ENCODE measurements at places on chromosomes 6 and 20. TPM values are rescaled to one million over a fixed set of nuclear protein-coding genes. Genes with fewer than 3 reads are reported as not detected.

LRRN4 gene
- total RNA-seq = not detected

RCAN2 gene
- 7.6 TPM for total RNA-seq

GATA5 gene
- not detected for total RNA-seq

PLG gene
- not detected for total RNA-seq

STX11 gene
- 1.1 TPM for total RNA-seq

DLK2 gene
- 0.51 TPM for total RNA-seq

MICA gene
- total RNA-seq = 24.0 TPM

GRCh38 chr20:38173237-38174156 lies 8.4 kb upstream of the TGM2 start:
- H3K27me3 ChIP-seq = no peaks in the 10 kb centered on the region
- H3K27ac ChIP-seq = peak overlapping the region; percentile 46

- DNase-seq = peak; percentile 79
- H3K4me1 ChIP-seq = no peaks in the 10 kb centered on the region
- H3K36me3 ChIP-seq = no peaks in the 10 kb centered on the region
- H3K4me3 ChIP-seq = no peak overlapping the region
These were observed 291.8 kb downstream of the BMP7 start for GRCh38 chr20:56974499-56975250.

GRCh38 chr20:17835934-17836300 lies 132.7 kb downstream of the SNX5 start:
- peaks cover 41% of the 10 kb centered on the region for H3K4me1 ChIP-seq
- no peaks in the 10 kb centered on the region for H3K27me3 ChIP-seq
- H3K4me3 ChIP-seq = peak overlapping the region; percentile 54
- no peaks in the 10 kb centered on the region for H3K36me3 ChIP-seq

DNA sequence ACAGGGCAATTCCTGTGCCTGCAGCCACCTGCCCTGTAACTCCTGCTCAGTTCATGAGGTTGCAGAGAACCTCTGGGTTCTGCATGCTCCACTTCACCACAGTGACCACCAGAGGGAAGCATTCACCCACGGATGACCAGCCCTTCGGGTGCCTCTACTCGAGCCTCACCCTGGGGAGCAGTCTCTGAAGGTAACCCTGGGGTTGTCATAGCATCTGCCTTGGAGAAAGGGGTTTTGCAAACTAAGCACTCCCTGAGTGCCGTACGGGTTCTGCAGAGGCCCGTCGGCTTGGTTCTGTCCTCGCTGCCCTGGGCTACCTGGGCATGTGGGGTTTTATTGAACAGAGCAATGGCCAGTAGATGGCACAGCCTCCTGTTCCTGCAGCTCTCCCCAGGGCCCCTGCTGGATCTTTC lies 10.2 kb upstream of the CST5 start:
- H3K4me1 ChIP-seq = no peaks in the 10 kb centered on the region
- H3K27me3 ChIP-seq = peaks cover 5% of the 10 kb centered on the region
- H3K36me3 ChIP-seq = no peaks in the 10 kb centered on the region
- H3K4me3 ChIP-seq = no peak overlapping the region
- no peak overlapping the region for H3K27ac ChIP-seq
- DNase-seq = peak; percentile 62

- peak overlapping the region; percentile 95 for H3K27ac ChIP-seq
- peaks cover 13% of the 10 kb centered on the region for H3K4me1 ChIP-seq
- H3K36me3 ChIP-seq = no peaks in the 10 kb centered on the region
- H3K4me3 ChIP-seq = peak overlapping the region; percentile 92
- H3K27me3 ChIP-seq = 0 out of 2 replicates have a peak, but pooled peaks cover 4% of the 10 kb centered on the region
These were observed 725 bp downstream of the TM9SF4 start for GRCh38 chr20:32110173-32110704.

DNA sequence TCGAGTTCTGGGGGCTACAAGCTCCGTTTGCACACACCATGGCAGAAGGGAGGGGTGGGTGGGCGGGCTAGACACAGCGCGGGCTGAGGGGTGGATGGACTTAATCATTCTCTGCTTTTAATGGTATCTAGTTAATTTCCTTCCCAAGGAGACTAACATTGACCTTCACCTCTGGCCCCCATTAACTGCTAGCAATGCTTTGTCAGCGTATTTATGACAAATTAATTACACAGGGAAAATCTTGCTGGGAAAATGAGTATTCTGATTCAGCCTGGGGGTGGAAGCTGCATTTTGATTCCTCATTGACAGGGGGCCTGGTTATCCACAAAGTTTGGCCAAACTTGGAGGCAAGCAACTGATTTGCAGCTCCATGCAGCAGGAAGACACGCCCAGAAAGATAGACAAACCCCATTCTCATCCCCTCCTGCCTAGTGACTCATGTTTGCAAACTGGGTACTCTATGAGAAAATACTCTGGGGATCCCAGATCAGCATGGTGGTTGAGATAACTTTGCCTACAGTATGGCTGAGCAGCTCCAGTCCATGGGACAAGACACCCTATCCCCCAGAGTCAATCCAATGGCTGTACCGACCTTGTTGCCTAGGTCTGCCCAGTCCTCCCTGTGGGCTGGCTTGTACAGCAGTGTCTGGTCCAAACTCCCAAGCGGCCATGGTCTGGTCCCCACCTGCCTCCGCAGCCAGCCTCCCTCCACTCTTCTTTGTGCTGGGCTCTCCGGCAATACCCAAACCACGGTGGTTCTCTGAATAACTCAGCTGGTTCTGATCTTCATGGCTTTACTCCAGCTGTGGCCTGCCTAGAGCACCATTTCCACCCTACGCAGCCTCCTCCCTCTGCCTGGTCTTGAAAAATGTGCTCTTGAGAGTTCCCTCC lies 19.7 kb downstream of the ZBP1 start:
- no peaks in the 10 kb centered on the region for H3K27me3 ChIP-seq
- H3K27ac ChIP-seq = no peak overlapping the region

- no peaks in the 10 kb centered on the region for H3K27me3 ChIP-seq
- no peak overlapping the region for H3K4me3 ChIP-seq
- H3K36me3 ChIP-seq = no peaks in the 10 kb centered on the region
- no peak overlapping the region for H3K27ac ChIP-seq
These were observed 296.3 kb downstream of the LRFN2 start for GRCh38 chr6:40290816-40291215.

- H3K27ac ChIP-seq = no peak overlapping the region
- no peak for DNase-seq
- peaks cover 6% of the 10 kb centered on the region for H3K4me1 ChIP-seq
- no peak overlapping the region for H3K4me3 ChIP-seq
- H3K27me3 ChIP-seq = no peaks in the 10 kb centered on the region
- peaks cover 46% of the 10 kb centered on the region for H3K36me3 ChIP-seq
These were observed 5.3 kb downstream of the IDH3B start for GRCh38 chr20:2658414-2659354.

- no peak overlapping the region for H3K27ac ChIP-seq
- peaks cover 7% of the 10 kb centered on the region for H3K36me3 ChIP-seq
- no peak for DNase-seq
- no peak overlapping the region for H3K4me3 ChIP-seq
These were observed 9.7 kb downstream of the RNF146 start for GRCh38 chr6:127276331-127276730.

- no peaks in the 10 kb centered on the region for H3K27me3 ChIP-seq
- no peak overlapping the region for H3K4me3 ChIP-seq
- peaks cover 45% of the 10 kb centered on the region for H3K36me3 ChIP-seq
- peaks cover 34% of the 10 kb centered on the region for H3K4me1 ChIP-seq
These were observed 74.1 kb upstream of the SLC4A11 start for GRCh38 chr20:3312940-3313682.

DNA sequence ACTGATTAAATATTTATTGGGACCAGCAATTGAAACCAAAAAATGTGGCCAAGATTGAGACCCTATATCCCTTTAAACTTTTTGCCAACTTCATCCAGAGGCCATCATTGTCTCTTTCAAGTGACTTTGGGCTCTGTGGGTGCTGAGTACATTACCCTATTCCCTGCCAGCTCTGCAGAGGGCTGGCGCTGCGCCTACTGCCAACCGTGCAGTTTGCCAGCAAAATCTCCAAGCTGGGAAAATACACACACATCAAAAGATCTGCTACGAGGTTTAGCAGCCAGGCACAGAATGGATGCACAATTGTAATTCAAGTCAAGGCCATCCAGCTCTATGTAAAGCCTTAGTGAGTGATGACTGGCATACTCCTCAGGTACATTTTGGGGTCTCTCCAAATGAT lies 125.0 kb downstream of the CBLN4 start:
- no peak overlapping the region for H3K27ac ChIP-seq
- H3K4me3 ChIP-seq = no peak overlapping the region
- no peaks in the 10 kb centered on the region for H3K36me3 ChIP-seq
- DNase-seq = no peak
- H3K4me1 ChIP-seq = no peaks in the 10 kb centered on the region

DNA sequence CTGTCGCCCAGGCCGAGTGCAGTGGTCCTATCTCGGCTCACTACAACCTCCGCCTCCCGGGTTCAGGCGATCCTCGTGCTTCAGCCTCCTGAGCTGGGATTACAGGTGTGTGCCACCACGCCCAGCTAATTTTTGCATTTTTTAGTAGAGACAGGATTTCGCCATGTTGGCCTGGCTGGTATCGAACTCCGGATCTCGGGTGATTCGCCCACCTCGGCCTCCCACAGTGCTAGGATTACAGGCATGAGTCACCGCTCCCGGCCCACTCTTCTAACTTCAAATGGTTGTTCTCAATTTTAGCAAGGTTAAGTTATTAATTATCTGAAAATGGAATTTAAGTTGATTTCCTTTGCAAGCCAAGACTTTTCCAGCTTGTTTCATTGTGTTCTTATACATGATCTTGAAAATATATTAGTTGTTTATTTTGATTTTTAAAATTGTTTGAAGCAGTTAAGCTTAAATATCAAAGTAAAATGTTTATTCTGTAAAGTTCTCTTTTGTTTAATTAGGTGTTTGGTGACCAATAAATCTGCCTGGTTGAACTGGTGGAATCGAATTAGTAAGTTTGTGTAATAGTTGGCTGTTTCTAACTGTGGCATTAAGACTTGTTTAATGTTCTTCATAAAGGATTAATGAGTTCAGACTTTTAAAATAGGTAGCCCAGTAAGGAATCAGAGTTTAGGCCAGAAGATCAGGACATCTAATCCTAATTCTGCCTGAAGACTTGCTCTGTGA lies 2.3 kb downstream of the PM20D2 start:
- H3K4me1 ChIP-seq = peaks cover 6% of the 10 kb centered on the region
- H3K36me3 ChIP-seq = no peaks in the 10 kb centered on the region

DNA sequence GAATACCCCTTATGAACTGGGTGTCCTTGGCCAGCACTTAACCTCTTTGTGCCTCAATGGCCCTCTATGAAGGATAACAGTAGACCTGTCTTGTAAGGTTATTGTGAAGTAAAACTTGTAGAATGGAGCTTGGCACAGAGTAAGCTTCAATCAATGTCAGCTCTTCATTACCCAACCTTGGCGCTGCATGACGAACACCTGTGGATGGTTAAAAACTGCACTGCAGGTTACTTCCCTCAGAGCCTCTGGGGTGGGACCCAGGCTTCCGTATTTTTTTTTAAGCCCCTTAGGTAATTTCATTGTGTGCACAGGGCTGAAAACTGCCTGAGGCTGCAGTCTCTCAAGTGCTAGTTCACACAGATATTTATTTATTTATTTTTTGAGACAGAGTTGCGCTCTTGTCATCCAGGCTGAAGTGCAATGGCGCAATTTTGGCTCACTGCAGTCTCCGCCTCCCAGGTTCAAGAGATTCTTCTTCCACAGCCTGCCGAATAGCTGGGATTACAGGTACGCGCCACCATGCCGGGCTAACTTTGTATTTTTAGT lies 42.8 kb upstream of the SLC23A2 start:
- peaks cover 9% of the 10 kb centered on the region for H3K4me1 ChIP-seq
- no peaks in the 10 kb centered on the region for H3K27me3 ChIP-seq
- H3K27ac ChIP-seq = no peak overlapping the region
- no peak overlapping the region for H3K4me3 ChIP-seq
- DNase-seq = no peak

DNA sequence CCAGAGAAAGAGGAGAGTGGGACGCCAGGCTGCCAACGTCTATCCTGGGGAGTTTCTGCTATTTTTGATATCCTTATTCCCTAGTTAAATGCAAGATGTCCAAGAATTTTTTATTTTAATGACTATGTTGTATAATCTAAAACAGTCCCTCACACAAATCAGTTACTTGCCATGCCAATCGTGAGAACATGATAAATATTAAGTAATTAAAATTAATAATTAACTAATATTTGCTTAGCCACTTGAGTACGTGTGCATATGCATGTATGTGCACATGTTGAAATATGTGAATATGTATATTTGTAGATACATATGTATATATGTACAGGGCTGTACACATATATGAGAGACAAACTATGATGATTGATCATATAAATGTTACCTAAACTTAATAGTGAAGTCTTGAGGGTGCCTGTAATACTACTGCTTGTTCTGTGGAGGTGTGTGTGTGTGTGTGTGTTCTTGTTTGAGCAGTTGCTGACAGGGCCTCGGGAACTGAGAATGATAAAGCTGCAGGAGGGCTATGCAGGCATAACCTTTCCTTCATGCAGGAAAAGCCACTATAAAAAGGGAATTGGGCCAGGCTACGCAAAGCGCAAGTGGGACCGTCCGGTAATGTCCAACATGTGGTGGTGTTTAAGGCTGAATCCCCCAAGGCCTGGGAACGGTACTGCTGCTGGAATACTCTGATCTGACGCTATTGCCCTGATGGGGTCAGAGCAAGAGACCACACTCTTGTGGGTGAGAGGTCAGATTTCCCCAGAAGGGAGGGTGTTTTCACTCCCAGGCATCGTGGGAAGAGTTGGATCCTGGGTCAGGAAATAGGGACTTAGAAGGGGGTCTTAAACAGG lies 148.3 kb upstream of the TBX18 start:
- H3K4me1 ChIP-seq = no peaks in the 10 kb centered on the region
- H3K27me3 ChIP-seq = no peaks in the 10 kb centered on the region
- no peak overlapping the region for H3K27ac ChIP-seq
- DNase-seq = no peak
- no peak overlapping the region for H3K4me3 ChIP-seq

GRCh38 chr20:48010623-48011022 lies 225.3 kb upstream of the SULF2 start:
- H3K27ac ChIP-seq = no peak overlapping the region
- H3K4me1 ChIP-seq = peaks cover 27% of the 10 kb centered on the region
- H3K36me3 ChIP-seq = no peaks in the 10 kb centered on the region
- no peak overlapping the region for H3K4me3 ChIP-seq
- H3K27me3 ChIP-seq = no peaks in the 10 kb centered on the region
